ENCODE measurements at places on chromosomes 12 and 14.

GRCh38 chr14:52563120-52563519, 10.5 kb downstream of the GPR137C start:
- no peak for DNase-seq

DNA sequence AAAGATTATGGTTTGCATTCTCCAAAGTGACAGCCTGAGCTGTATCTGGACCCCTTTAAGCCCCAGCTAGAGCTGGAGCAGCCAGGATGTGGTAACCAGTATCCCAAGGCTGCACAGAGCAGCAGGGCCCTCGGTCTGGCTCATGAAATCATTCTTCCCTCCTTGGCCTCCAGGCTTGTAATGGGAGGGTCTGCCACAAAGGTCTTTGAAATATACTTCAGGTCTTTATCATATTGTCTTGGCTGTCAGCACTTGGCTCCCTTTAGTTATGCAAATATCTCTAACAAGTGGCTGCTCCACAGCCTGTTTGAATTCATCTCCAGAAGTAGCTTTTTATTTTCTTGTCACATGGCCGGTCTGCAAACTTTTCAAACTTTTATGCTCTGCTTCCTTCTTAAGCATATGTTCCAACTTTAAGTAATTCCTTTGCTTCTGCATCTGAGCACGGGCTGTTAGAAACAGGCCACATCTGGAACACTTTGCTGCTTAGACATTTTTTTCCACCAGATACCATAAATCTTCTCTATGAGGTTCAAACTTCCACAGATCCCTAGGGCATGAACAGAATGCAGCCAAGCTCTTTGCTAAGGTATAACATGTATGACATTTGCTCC, 663.4 kb upstream of the MIS18BP1 start:
- DNase-seq, result no peak

DNA sequence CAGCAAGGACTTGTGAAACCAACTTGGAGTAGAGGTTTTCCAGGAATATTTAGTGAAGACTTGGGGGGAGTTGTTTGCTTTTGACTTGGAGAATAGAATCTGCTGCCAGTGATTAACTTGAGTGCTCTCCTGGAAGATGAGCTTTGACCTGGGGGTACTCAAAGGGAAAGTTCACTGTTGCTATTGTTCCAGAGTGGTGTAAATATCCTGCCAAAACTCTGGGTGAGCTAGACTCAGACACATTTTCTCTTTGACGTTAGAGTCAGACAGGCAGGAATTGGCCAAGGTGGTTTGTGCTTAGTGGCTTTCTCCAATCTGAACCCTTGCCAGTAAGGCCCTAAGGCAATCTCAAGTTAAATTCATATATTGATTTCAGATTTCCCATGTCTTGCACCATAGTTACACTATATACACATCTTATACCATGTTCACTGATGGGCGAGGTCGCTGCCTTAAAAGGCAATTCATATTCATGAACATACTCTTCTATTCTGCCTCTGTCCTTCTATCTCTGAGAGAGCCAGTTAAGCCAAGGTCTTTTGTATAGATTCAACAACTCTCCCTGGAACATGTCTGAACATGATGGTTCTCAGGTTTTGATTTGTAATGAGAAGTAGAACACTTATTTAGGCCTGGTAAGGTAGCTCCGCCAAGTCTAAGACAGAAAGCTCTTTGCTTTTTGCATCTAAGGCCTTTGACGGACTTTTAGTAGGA, 204.6 kb upstream of the SLC38A2 start:
- DNase-seq, result no peak

DNA sequence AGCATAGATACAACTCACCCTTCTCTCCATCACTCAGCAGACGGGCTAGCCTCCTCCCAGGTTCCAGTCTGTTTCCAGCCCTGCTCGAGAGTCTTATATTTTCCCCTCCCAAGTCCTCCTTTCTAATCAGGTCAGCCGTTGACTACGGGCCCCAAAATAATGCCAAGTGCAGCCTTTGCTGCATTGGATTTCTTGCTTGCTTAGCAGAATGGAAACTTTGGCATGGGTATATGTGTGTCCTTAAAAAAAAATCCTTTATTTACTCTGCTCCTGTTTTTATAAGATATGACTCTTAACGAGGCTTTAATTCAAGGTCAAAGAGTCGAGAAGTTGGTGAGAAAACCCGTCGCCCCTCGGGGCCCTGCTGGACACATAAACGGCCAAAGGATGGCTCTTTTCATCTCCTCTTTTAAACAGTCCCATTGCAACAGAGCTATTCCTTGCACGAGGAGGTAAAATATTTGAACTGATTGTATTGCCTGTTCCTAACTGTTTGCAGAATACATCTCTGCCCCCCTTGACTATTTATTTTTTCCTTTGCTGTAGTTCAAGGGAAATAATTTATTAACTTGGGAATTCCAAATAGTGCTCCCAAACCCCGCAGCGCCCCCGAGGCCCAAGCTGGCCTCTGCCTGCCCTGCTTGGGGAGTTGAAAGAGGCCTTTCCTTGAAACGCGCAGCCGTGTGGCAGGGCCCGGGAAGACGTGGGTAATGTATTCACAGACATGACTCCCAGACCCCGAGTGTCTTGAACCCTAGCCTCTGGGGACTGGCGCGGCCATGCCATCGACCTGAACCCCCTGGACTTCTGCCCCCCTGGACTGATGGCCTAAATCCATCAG, 156.5 kb upstream of the MYL2 start:
- no peak for DNase-seq

- no peak for DNase-seq
These were observed 78.4 kb upstream of the EEA1 start for GRCh38 chr12:93007544-93007943.

DNA sequence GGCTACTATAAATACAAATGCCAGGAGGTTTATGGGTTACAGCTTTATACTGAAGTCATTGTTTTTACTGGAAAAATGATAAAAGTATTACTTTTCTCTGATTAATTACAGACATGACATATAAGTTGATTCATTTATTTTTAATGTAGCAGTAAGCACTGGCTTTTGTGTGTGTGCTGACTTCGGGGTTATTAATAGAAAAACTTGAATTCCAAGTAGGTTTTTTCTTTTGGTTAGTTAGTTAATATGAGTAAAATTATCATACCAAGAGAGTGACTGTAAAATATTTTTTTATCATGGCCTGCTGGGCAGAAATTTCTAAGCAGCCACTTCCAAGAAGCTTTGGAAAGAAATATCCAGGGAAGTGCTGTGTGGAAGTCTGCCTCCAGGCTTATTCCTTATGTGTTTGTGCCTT, 56.4 kb downstream of the IFT81 start:
- no peak for DNase-seq

DNA sequence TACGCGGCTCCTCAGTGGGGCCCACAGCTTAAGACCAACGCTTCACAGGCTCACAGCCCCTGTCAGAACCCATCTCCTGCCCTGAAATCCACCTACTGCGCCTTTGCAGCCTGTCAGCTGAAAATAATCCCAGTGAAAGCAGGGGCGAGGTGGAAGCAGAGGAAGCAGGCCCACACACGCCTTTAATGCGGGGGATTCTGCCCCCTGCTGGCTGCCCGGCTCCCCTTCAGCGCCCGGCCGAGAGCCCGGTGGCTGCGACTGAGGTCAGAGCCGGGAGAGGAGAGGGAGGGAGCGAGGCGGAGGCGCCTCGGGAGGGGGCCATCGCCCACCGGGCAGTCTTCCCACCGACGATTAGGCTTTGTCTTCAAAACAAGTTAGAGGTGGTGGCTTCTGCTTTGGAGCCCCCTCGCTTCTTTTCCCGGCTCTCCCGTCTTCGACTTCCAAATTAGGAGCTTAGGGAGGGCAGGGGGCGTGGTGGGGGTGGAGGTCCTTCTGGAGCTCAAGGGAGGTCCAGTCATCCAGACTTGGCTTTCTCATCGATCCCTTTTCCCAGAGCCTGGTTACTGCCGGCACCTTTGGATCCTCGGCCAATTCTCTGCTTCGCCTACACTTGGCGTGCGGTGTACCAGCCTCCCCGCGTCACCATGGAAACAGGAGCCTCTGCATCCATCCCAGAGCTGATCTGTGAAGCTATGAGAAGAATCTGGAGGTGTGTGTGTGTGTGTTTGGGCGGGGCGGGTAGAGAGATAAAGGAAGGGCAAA, 25.2 kb upstream of the RND1 start:
- DNase-seq, result peak; percentile 56

DNA sequence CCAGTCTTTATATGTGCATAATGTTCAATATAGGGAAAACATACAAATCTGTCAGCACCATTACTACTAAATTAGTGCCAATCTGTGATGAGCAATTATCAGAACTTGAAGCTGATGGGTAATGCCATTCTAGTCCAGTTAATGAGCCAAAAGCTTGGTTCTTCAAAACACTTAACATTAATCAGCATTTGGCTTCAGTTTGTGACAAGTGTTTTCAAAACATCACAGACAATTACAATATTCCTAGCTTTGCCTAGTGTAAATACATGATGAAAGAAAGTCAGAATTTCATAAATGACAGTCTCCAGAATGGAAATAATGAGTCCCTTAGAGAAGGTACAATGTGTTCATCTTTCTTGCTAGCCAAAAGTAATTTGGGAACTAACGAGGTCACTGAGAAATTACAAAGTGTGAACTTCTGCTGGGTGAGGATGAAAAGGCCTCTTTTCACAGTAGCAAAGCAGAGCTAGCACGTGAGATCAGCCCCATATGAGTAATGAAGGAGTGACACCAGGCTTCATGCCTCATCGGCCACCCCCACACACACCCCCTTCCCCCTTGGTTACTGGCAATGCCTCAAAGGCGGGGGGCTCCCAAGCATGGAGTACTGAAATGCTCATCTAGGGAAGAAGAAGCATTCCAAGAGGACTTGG, 180.6 kb upstream of the EEA1 start:
- DNase-seq, result no peak

DNA sequence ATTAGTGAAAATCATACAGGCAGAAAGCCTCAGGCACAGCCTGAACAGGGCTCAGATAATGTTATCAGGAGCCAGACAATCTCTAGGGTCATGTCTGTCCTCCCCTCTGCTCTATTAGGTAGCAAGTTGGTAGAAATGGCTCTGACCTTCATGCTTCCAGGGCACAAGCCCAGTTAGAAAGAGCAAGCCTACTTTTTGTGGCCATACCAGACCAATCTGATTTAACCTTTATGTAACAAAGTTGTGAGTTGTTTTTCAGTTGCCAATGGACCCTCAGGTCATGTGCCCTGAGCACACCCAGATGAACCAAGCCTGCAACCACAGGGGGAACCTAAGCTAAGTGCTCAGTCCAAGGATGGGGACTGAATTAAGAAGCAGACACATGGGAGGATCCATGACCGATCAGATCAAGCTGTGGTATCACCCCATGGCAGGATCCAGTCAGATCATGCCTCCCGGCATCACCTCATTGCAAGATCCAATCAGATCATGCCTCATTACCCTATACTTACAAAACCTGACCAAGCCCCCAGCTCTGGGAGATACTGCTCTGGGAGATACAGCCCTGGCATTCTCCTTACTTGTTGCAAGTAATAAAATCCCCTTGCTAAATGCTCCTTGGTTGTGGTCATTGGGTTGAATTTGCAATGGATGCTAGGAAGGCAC, 18.8 kb upstream of the HIGD1C start:
- DNase-seq, result no peak

GRCh38 chr12:70049596-70050360, 193.5 kb upstream of the CNOT2 start:
- DNase-seq, result no peak

DNA sequence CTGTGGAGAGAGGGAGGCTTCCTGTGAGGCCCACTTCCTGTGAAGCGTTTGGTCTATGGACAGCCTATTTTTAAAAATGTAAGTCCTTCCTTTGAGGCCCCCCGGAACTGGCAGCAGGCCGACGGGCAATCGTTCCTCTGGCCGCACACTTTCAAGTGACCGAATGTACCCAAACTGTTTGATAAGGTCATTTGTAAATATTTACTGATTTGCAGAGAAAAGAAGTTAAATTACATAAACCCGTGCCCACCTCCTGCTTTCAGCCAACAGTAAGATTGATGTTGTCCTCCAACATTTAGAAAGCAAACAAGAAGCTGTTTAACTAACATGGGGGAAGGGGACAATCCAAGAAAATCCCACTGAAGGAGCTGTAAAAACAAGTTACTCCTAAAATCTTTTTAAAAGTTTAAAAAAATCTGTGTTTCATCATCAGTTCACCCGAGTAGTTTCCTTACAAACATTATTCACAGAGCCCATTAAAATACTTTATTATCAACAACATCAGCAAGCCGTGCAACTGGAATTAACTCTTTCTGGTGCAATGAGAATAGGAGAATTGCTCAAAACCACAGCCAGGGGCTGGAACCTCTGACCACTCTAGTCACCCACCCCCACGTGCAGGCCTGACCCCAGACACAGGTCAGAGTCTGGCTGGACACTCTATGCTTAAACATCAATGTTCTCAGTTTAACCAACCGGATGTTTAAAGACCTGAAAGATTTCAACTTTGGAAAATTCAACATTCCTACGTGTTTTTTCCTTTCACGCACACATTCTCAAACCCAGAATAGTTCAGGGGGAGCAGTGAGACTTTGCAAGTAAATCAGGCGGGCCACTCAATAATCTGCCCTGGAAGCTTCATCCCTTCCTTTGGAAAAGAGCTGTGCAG, 65.3 kb downstream of the FOXN3 start:
- DNase-seq, result no peak
